ENCODE measurements at places on chromosomes 3 and 15.

GRCh38 chr3:45412763-45413162 is 24.4 kb downstream of the LARS2 start:
- no peak for DNase-seq

DNA sequence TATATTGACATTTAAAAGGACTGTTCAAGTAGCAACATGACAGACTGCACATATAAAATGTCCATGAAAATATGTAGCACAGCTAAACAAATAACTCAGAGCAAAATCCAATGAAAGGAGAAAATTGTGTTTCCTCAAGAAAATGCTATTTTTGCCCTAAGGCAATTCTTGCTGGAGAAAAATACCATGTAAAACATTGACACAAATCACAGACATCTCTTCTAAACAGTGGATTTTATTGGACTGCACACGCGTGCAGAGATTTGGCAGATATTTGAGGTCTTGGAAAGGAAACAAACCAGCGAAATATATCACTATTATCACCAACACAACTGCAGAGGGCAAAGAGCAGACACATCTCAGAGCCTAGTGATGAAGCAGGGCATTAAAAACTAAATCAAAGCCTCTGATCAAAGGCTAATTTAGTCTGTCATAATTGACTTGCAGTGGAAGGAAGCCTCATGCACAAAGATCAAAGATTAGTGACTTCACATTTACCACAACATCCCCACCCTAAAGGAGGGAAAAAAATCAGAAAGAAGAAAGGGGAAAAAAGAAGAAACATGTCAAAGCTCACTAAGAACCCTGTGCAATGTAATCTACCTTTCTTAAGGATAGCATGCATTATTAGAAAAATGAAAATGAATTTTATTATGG is 52.4 kb downstream of the CHL1 start:
- DNase-seq, result no peak

DNA sequence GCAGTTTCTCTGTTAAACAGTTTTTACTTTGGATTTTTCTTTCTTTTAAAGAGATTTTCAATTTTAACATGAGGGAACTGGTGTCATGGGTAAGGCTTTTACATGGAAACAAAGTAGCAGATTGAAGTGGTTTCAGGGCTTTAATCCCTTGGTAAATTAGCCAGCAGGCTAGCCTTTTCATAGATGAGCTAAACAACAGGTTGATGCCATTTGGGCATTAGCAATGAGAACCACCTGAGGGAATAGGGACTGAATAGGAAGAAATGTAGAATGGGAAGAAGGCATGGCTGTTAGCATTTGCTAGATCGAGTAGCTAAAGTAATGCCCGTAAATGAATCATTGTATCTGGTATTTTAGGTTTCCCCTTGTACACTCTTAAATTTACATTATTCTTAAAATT is 165.5 kb upstream of the MLF1 start:
- DNase-seq, result no peak

- DNase-seq, result no peak
Observed at GRCh38 chr3:195224156-195224979, 46.6 kb downstream of the XXYLT1 start.

GRCh38 chr3:115388811-115389210 is 234.5 kb upstream of the GAP43 start:
- no peak for DNase-seq

GRCh38 chr3:183477801-183478456 is 49.5 kb upstream of the MCF2L2 start:
- no peak for DNase-seq

DNA sequence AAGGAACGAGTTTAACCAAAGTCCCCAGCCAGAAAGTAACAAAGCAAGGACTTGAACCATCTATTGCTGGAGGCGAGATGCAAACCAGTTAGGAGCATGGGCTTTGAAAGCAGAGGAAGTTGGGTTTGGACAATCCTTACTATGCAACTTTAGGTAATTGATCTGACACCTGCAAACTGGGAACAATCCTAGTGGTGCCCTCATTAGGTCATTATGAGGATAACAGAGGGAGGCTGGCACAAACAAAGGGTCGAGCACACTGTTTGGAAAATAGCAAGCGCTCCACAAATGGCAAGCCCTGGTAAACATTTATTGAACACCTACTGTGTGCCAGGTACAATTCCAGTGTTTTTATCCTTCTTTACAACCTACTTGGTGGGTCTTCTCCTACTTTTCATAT is 45.6 kb downstream of the WNT5A start:
- DNase-seq, result no peak

DNA sequence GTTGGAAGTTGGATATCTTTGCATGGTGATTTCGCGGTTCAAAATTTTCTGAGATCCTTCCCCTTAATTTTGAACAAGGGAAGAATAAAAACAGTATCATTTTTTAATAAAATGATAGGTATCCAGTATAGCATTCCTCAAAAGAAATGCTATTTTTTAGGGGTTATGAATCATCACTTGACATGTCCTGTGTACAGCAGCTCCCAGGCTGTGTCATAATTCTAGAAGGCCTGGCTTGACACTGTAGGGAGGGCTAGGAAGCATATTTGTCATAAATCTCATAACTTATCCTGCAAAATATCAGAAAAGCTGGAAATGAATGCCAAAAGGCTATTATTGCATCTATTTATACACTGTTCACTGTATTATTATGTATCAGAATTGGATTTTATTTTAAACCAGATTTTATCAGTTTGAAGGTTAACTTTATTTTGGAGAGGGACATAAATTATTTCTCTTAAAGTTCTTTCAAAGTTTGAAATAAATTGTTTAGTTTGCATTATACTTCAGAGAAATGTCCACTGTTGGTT is 539.1 kb upstream of the ROBO2 start:
- DNase-seq, result peak; percentile 4

DNA sequence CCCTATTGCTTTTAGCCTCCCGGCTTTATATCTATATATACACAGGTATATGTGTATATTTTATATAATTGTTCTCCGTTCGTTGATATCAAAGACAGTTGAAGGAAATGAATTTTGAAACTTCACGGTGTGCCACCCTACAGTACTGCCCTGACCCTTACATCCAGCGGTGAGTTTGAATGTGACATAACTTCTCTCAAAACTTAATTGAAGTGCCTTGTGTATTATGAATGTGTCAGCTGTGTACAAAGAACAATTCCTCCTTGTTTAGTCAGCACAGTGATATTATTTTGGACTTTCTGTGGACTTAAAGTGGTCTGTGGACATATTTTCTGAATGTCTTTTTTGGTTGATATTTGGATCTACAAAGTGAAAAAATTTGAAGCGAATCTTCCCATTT is 220 bp downstream of the TP63 start:
- no peak for DNase-seq

DNA sequence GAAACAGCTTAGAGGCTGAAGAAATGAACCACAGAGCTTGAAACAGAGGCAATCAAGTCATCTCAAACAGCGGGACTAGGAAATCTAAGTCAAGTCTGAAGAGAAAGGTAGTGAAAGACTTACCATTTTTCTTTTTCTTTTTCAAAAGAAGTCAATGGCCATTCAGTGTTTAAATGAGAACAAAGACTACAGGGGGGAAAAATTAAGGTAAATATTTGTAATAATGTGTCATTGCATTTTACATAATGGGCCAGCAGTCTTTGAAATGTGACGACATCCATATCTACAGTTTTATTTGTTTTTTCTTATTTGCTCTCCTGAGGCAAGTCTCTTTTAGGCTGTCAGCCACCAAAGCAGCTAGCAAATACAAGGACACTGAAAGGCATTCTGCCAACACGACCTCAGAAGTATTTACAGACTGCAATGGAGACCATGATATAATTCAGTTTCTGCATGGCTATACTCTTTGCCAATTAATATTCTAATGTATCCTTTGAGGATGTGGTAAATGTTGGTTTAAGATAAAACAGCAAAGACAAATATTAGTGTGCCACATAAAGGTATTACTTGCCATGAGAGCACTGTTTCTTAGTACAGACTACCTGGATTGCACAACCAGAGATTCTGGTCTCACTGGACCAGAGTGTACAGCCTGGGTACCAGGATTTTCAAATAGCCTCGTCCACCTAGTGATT is 307.0 kb upstream of the THBS1 start:
- peak; percentile 50 for DNase-seq

GRCh38 chr3:100001526-100002270 is 112.6 kb downstream of the FILIP1L start:
- no peak for DNase-seq

- DNase-seq, result peak; percentile 79
Observed at GRCh38 chr3:134476306-134476705, 9.5 kb downstream of the ANAPC13 start.

DNA sequence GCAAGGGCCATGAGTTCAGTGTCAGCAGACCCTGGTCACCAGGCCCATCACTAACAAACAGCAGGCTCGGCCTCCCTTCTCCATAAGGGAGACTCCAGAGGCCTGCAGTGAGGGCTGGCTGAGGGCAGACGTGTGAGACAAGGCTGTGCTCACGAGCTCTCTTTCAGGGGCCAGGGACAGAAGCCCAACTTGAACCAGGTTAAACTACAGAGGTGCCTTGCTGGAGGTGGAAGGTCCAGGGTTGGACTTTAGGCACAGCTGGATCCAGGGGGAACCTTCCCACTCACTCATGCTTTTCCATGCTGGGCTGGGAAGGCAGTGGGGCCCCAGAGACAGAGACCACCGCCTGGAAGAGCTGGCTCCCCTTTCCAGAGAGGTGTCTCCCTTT is 19.0 kb downstream of the CFAP100 start:
- DNase-seq, result no peak

- DNase-seq, result no peak
Observed at GRCh38 chr15:56227306-56227705, 16.4 kb downstream of the RFX7 start.

GRCh38 chr15:70528270-70528706 is 235.1 kb downstream of the UACA start:
- peak; percentile 83 for DNase-seq

DNA sequence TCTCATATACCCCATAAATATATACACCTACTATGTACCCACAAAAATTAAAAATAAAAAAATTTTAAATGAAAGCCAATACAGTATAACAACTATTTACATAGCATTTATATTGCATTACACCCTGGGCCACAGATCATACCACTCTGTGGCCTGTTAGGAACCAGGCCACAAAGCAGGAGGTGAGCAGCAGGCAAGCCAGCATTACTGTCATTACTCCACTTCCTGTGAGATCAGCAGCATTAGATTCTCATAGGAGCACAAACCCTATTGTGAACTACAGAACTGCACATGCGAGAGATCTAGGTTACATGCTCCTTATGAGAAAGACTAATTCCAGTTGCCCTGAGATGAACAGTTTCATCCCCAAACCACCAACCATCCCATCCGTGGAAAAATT is 17.4 kb downstream of the FILIP1L start:
- DNase-seq, result no peak

GRCh38 chr3:9617056-9617455 is 32.2 kb upstream of the MTMR14 start:
- no peak for DNase-seq

DNA sequence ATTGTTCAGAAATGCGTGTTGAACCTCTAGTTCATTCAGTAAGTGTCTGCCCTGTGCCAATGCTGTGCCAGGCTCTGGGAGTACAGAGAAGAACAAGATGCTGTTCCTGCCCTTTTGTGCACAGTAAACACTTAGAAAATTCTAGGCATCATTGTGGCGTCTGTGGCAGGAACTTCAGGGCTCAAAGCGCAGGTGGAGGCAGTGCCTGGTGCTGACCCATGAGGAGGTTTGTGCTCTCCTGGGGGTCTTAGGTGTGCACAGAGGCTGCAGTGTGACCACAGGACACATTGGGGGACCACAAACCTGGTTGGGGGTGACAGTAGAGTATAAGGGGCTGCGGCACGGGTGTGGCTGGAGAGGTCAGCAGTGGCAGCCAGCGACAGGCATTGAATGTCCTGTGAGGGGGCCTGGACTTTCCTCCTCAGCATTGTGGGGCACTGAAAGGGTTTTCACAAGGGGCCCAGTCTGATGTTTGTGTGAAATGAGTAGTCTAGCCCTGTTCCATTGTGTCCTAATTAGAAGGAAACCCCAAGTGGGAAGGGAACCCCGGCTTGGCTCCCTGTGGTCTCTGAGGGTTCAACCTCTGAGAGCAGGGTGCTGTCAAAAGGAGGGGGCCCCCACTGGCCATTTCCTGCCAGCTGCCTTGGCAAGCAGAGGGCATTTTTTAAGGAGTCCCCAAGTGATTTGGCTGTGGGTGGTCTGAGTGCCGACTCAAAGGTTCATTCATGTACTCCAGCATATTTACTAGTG is 20.9 kb downstream of the MRAS start:
- DNase-seq, result no peak

DNA sequence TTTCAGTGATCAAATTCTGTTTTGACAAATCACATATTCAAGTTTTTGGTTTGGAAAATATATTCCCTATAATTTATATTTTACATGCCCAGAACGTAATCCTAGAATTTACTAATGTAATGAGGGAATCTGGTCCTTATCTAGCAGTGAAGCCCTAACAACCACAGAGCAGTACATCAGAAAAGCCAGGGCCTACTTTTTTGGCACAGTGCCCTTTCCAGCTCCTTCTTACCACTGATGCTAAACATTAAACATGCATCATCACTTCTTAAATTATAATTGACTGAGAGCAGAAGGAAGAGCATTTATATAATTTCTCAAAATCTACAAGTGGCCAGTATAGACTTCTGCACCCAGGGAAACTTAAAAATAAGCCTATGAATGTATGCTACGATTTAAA is 66.7 kb downstream of the FBXL22 start:
- DNase-seq, result no peak

GRCh38 chr15:96544162-96544756 is 213.8 kb downstream of the NR2F2 start:
- DNase-seq, result no peak

DNA sequence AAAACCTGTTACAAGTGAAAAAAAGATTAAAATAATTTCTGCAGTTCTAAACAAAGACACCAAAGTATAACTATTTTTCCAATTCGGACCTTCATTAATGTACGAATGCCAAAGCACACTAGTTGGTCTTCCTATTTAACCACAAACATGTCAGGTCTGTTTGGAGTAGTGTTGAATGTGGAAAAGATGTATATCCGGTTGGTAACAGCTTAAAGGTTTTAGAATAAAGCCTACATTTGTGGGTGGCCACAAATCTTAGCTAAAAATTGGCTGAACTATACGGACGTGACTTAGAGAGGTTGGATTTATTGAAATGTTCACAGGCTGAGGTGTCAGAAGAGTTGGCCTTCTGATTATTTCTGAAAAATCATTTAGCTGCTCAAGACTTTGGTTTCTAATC is 78.4 kb downstream of the FSIP1 start:
- DNase-seq, result peak; percentile 34

GRCh38 chr3:49416867-49417266 is 4.6 kb downstream of the TCTA start:
- DNase-seq, result no peak

GRCh38 chr3:179037351-179037750 is 34.3 kb downstream of the ZMAT3 start:
- peak; percentile 95 for DNase-seq
